ENCODE measurements at places on chromosomes 6 and 20.

DNA sequence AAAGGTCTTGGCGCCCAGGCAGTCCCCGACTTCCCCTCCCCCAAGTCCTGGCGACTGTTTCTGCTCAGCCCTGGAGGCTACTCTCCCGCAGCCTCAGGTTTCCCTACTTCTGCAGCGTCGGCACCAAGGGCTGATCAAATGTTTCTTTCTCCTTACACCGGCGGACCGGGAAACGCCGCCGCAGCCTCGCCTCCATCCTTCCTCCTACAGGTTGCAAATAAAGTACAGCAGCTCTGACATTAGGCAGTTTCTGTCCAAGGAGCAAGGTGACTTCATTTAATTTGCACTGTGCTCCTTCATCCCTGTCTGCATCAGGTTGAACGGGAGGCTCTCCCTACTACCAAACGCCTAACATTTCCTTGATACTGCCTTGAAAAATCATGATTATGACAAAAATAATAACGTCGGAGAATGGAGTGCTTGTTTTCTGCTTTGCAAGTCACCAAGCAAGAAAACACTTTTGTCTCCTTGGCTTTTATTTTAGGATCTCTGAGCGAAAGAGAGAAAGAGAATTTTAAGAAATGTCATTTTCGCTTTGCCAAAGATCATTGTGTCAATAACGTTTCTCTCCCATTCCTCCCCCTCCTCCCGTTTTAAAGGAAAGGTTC is 1.0 kb downstream of the CLIC5 start:
- no peak for DNase-seq

DNA sequence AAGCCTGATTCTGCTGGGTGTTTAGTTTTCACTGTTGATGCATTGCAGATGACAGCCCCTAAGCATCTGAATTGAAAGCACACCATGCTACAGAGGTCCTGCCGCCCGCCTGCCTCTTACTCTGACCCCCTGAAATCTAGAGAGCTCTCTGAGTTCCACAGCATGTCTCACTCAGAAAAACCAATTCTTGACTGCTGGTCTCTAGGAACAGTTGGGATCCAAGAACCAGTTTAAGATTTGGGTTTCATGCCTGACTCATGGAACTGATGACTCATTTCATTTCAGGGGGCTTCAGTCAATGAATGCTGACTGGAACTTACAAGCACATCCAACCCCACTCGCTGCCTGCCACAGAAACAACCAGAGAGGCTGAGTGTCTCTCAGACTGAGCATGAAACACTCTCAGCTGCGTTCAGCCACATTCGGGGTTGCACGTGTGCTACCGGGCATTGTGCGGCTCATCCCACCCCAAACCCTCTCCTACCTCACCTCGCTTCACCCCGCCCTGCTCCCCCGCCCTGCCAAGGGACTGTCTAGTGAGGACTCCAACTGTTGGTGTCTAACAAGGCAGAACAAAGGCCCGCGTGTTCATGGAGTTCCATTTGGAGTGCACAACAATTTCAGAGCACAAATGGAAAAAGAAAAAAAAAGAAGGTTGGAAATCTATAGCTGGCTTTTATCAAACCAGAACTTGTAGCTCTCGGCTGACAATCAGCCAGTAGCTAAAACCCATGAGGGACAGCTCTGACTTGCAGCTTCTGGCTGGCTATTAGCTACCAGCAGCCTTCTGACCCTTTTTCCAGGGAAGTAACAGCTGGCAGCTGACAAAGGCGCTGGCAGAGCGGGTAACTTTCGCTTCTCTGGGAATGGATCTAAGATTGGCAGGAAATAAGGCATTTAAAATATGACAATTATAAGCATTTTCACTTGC is 20.0 kb upstream of the TRAF3IP2 start:
- no peak for DNase-seq

GRCh38 chr6:37306624-37307222 is 47.1 kb upstream of the RNF8 start:
- DNase-seq, result no peak

DNA sequence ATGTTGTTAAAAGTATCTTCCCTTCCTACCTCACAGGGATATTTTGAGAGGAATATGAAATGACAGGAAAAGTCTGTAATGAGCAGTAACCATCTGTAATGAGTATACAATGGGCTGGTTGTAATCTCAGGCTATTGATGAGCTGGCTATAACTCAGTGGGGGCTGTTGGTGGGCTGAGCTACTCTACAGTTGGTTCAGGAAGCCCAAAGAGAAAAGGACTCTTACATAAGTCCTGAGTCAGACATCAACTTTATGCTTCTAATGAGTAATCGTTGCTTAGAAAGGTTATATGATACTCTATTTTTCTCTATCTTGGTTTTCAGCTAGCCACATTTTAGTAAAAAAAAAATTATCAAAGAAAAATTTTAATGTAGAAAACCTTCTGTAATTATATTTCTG is 26.4 kb downstream of the ZNF391 start:
- DNase-seq, result no peak

GRCh38 chr6:38722727-38723334 is 7.7 kb downstream of the DNAH8 start:
- no peak for DNase-seq

GRCh38 chr6:82681119-82681714 is 317.6 kb downstream of the TPBG start:
- DNase-seq, result no peak

- no peak for DNase-seq
These were observed 3.0 kb downstream of the ZBP1 start for GRCh38 chr20:57617079-57617795.

- no peak for DNase-seq
These were observed 42.8 kb upstream of the TAF8 start for GRCh38 chr6:42007286-42008137.

GRCh38 chr6:158867381-158868121 is 48.4 kb upstream of the EZR start:
- no peak for DNase-seq

DNA sequence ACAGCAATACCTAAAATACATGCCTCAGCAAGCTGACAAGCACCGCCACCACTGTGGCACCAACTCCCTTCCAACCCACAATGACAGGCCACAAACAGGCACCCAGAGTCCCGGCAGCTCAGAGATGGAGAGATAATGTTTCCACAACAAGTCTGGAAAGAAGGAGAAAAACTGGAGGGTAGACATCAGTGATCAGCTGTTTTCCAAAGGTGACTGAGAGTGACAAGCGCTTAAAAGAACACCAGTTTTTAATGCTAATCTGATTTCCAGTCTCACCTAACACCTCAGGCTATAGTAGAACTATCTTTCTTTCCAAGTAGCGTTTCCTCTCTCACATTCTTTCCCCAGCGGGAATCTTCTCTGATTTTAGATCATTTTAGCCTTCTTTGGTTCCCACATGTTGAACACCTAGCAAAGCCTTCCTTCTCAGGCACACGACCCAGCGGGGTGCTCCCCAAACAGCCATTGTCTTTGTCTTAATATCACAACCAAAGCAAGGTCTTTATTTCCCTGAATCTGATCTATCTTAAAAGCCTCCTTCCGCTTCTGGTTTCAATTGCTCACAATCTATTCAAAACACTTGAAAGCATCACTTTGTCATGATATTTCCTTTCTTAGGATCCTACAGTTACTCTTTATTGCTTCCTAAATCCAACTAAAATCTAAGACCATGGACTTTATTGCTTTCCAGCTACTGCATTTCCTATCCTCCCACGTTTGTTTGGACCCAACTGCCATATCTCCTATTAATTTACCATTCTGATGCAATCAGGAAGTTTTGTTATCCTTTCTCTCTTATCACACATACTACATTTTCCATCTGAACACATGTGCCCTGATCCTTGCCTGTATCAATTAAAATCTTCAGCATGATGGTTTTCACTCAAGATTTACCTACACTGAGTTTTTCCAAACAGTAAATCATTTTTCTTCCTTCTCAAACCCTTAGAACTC is 282.7 kb downstream of the ADGB start:
- DNase-seq, result no peak

GRCh38 chr6:142700032-142700431 is 244.9 kb downstream of the HIVEP2 start:
- DNase-seq, result no peak

DNA sequence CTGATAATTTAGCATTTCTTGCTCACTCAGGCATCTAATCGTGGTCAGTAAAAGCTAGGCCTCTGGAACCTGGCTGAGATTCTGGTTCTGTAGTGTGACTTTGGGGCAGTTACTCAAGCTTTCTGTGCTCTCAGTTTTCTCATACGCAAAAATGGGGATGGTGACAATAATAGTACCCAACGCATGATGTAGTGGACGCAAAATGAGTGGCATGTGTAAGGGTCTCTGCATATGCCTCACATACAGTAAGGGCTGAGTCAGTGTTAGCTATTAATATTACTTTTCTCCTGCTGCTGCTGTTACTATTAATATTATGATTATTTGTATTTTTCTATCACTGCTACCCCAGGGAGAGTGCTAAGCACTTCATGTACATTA is 686 bp downstream of the GINS1 start:
- no peak for DNase-seq

- DNase-seq, result no peak
These were observed 51.1 kb upstream of the TMEM170B start for GRCh38 chr6:11486486-11486885.

GRCh38 chr20:19344341-19344740 is 131.9 kb downstream of the SLC24A3 start:
- DNase-seq, result no peak

DNA sequence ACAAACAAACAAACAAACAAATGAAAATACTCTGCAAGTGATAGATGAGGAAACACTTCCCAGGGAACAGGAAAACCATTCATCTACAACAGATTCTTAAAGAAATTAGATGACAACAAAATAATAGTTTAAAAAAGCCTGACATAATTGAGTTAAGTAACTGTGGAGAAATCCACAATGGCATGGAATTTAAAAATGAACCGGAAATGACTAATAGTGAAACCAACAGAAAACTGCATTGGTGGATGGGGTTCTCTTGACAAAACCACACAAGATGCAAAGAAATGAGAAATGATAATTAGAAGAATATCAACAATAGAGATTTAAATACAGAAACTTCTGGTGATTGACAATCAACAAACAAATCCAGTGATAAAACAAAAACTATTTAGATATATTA is 785.6 kb downstream of the QKI start:
- no peak for DNase-seq

DNA sequence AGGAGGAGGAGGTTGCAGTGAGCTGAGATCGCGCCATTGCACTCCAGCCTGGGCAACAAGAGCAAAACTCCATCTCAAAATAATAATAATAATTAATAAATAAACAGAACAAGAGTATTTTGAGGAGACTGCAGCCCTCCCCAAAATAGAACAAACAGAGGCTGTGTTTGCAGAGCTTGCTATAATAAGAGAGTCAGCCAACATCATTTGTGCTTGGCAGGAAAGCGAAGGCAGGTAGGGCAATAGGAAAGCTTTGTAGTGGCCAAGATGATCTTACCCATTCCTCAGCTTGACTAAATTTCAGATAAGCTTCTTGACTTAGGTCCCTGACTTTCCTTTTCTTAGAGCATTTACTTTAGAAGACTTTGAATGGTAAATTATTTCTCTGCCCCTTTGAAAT is 6.7 kb downstream of the C6orf141 start:
- no peak for DNase-seq

Measured in activated CD4-positive, alpha-beta T cell treated with anti-CD3 and anti-CD28 coated beads, Interleukin-2, Interleukin-4, amounts not matched to agents 100 ng/mL and 50 ng/mL, durations not matched to agents 16 hours and 8 hours (primary cell).